Activated CD4-positive, alpha-beta T cell treated with anti-CD3 and anti-CD28 coated beads for 4 hours (primary cell): ENCODE measurements at places on chromosomes 1 and 21.

DNA sequence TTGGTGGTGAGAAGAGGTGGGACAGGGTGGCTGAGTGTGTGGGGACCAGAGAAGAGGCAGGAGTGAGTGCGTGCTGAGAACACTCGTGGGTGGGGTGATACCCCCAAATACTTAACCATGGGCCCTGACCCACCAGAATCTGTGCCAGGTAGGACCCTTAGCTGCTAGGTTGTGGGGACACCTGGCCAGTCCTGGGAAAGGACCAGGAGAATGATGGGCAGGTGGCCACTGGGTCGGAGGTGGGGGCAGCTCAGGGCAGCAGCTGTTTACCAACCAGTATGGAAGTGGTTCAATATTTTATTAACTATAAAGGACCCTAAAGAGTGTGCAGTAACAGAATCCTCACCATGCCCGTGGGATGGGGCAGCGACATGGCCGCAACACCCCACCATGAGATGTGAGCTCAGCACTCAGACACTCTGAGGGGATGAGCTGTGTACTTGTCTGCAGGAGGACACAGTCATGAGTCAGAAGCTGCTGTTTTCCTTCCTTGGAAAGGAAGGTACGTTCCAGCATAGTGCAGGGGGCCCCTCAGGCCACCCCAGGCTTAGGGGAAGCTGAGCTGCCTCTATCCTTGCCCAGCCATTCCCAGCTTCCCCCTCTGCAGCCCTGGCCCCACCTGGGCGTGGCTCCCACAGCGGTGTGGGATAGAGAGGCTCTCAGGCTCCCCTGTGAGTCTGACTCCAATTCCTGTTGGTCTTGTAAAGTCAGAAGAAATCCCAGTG is 25.4 kb downstream of the TEX35 start:
- no peak for DNase-seq

- DNase-seq, result no peak
Measured at GRCh38 chr1:198638894-198639635, at the start of gene PTPRC. Gene PTPRC (plus strand): TSS chr1:198639040. CDS start chr1:198639269, 229 bp downstream.

- no peak for DNase-seq
Measured at GRCh38 chr1:240612811-240613210, 856 bp upstream of the GREM2 start.

DNA sequence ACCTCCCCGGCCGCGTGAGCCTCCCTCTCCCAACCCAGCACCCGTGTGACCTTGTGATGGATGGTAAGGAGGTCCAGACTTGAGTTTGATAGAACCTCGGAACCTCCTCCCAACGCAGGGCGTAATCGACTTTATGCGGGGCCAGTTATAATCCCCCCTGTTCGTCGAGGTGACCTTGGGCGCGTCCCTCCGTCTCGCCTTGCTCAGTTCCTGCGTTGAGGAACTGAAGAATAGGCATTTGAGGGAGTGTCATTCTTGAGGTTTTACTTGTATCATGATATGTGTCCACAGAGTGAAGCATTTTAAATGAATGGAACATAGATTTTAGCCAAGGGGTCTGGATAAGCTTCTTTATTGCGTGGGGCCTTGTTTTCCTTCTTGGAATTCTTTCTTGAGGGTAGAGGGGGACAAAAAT is 433 bp downstream of the TIMM17A start:
- no peak for DNase-seq

DNA sequence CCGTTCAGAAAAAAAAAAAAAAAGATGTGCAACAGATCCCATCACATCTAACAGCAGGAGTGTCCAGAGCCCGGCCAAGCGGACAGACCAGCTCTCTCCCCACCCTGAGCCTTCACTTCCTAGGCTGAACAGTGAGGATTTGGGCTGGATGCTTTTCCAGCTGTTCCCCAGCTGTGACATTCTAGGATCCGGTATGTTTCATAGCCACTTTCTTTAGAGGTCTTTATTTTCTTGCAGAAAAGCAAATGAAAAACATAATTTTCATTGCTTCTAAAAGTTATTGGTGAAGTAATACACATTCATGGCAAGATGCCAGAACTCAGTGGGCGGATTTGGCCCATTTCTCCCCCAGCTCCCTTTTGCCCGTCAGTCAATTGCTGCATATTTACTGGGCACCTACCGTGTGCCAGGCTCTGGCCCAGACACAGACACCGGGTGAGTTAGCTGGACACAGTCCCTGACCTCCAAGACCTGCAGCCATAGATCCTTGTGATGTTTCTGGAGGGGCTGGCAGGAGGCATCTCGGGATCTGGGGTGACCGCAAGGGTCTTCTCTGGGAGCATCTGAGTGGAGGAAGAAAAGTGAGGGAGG is 213.7 kb upstream of the VAMP3 start:
- DNase-seq, result no peak

DNA sequence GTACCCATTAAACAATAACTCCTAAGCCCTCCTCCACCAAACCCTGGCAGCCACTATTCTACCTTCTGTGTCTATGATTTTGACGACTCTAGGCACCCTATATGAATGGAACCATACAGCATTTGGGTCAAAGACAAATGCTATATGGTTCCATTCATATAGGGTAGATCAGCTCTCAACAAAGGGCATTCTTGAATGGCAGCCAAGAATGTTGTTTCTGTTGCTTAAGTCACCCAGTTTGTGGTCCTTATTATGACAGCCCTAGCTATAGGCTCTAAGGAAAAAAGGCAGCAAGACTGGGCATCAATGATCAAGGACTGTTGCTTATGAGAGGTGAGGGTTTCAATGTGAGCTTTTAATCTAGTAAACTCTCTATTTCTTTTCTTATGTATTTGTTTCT is 4.7 kb upstream of the SLC5A9 start:
- no peak for DNase-seq

GRCh38 chr1:102970496-102971078 is 137.7 kb downstream of the COL11A1 start:
- DNase-seq, result no peak

DNA sequence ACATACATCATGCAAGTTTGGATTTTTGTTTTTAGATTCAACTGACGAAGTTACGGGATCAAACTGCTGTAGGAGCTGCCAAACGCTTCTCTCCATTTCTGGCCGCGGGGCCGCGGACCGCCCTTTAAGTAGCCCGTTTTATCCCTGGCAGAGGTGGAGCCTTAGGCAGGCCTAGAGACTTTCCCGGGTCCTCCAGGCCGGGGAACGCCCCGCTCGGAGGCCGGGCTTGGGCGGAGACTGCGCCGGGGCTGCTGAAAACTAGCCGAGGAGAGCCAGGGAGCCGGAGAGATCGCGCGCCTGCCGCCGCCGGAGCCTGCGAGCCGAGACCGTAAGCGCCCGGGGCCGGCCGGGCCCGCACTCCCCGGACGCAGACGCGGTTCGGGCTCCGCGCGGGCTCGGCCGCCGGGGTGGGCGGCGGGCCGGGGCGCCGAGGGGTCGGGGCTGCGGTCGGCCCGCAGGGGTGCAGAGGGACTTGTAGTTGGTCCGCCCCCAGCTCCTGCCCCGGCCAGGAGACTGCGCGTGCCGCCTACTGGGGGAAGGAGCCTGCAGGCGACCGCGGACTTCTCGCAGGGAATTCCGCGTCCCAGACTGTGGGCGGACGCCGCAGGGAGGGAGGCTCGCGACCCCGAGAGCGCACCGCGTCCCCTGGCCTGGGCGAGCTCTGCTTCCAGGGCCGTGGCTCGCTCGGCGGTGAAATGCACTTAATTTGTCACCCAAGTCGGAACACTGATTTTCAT is at the start of gene EPHX1:
Gene EPHX1 (plus strand): TSS at position 283 of the 737 bp plus-strand sequence. CDS start 18,606 bp downstream, outside the sequence.
- DNase-seq, result peak; percentile 62

DNA sequence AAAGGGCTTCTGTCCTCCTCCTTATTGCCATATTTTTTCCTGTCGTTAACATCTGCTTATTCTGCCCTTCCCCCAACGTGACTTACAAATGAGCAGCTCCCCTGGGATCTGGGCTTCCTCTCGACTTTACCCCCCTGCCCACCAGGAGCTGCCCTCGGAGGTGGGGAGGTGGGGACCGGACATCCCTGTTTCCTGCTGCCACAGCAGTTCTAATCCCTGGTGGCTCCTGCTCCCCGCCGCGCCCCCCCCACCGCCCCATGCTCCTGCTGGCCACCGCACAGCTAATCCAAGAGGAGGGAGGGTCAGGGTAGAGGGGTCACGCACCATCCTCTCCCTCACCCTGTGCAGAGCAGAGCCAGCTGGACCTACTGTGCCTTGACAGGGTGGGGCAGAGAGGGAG is 4.4 kb upstream of the SLC27A3 start:
- DNase-seq, result no peak

GRCh38 chr1:36212782-36213181 is 11.5 kb upstream of the THRAP3 start:
- DNase-seq, result no peak

DNA sequence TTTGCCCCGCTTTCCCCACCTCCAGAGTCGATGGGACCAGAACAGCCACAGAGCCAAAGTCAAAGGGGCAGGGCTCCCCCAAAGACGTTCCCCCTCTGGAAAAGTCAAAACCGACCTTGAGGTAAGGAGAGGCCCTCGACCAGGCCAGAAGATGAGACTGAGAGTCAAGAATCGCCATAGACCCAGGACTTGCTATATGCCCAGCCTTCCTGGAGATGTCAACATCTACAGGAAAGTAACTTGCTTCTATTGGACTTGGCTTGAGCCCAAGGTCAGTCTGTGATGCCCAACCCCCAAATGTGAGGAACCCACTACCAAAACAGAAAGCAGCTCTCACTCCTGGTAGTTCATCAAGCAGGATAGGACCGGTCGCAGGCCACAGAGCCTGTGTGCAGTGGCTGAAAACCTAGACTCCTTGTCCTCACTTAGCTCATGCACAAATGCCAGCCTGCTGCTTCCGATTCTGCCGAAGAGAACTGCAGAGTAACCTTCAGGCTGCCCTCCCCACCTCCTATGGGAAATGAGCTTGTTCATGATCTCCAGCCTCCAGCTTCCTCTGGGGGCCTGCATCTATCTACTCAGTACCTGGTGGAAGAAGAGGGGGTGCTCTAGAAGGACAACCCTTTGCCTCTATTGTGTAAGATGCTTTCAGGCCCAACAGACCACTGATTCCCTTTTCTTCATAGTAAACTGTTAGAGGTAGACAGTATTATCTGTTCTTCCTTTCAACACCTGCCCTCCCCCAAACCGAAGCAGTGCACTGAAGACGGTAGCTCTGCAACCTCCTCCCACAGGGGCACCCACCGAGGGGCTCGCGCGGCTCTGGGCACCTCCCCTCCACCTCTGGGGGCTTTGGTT is 1.4 kb downstream of the ACOT7 start:
- DNase-seq, result no peak

DNA sequence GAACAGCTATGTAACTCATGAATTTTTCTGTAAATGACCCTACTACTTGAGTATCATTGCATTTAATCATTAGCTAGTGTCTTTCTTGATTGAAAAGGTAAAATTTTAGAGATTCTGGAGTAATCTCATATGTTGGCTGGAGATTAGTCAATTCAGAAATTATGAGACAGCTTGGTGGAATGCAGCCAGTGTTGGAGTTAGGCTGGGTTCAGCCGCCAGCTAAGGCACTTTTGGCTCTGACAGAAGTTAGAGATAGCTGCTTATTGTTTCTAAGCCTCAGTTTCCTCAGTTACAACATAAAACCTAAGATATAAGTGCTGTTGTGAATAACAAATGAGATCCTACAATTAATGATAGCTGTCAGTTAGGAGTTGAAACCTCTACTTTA is 49.4 kb downstream of the TBCE start:
- DNase-seq, result no peak

DNA sequence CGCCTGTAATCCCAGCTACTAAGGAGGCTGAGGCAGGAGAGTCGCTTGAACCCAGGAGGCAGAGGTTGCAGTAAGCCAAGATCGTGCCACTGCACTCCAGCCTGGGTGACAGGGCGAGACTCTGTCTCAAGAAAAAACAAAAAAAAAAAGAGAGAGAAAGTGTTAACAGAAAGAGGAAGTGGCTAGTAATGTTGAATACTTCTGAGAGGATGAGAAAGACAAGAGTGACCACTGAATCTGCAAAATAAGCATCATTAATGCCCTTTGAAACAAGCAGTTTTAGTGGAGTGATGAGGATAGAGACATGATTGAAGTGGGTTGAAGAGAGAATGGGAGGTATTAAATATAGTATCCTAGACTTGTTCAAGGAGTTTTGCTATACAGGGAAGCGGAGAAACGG is 11.7 kb downstream of the MPZ start:
- no peak for DNase-seq

DNA sequence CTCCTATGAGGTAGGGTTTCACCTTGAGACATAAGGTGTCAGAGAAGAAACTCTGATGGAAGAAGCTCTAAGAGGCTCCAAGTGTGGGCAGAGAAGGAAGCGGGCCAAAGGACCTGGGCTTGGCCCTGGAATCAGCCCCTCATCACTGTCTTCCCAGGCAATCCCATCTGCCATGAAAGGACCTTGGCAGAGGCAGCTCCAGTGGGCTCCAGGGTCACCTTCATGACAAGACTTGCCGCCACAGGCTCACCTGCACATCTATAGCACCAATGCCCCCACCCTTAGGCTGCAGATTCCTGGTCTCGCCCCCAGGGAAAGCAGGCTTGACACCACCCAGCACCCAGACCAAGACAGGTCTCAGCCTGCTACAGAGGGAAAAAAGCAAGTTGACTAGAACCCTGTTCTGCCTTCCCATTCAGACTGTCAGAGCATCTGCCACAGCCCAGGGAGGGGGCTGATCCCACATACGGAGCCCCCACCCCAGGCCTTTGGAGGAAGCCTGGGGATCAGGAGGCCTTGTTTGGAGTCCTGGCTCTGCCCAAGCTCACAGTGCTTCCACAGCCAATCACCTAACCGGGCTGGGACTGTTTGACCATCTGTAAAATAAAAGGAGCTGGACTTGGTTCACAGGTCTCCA is 490 bp upstream of the FAM110D start:
- no peak for DNase-seq

GRCh38 chr1:205523891-205524793 is 19.7 kb downstream of the CDK18 start:
- peak; percentile 74 for DNase-seq
